ENCODE measurements at places on chromosomes 5 and 9.

- no peak for DNase-seq
Measured at GRCh38 chr5:176134529-176135223, 103.5 kb upstream of the SIMC1 start.

DNA sequence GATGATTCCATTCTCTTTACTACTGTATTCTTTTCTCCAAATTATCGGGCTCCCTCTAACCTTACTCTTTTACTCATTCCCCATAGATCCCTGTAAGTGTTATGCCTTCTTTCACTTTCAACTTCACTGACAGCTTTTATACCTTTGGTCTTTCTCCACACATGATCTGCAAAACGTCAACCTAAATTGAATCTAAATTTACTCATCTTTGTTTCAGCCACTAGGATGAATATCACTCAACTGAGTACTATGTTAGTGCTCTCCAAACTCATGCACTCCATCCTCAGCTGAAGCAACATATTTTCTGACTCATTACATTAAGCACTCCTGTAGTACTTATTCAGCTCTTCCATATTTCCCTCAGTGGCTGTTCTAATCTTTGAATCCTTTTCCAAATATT is 133.4 kb downstream of the ADAMTS19 start:
- DNase-seq: no peak

GRCh38 chr9:135023088-135023785 is 64.2 kb upstream of the OLFM1 start:
- DNase-seq: no peak

DNA sequence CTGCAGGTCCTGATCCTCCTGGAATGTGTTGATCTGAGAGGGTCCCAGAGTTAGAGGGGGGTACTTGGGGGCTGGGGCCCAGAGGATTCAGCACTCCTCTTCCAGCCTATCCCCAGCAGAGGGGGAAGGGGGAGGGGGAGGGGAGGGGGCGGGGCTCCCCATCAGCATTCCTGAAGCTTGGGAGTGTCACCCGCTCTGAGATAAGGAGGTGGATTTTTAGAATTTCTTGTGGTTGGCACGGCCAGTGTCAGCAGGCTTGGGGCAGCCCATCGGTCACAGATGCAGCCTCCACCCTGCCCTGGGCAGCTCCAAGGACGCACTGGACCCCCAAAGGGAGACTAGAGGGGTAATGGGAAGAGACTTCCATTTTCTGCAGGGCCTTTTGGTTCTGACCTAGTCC is 5.3 kb downstream of the FGF18 start:
- DNase-seq: no peak

GRCh38 chr5:156385416-156385815 is 58.5 kb downstream of the SGCD start:
- no peak for DNase-seq

DNA sequence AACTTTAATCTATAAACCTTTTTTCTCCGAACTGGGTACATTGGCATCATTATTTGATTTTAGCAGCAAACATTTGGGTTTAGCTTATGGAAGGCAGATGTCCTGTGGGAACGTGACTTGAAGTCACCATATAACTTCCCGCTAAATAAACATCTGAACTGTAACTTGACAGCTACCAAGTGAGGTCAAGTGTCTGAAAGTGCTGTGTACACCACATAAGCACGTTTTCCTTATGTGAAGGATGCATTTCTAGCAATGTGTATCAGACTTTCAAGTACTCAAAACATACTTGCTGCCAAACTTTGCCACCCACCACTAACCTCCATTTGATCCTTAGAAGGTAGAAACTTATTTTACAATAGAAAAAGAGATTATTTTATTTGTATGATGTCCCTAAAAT is 35.7 kb downstream of the SLC1A3 start:
- DNase-seq: no peak

GRCh38 chr5:37915097-37915736 is 75.4 kb upstream of the GDNF start:
- DNase-seq: no peak

GRCh38 chr5:151222790-151223446 is 974 bp downstream of the CCDC69 start:
- DNase-seq: no peak

GRCh38 chr9:136387217-136387616 is 12.8 kb downstream of the SNAPC4 start:
- DNase-seq: no peak

GRCh38 chr5:122351416-122352157 is 39.5 kb downstream of the SNCAIP start:
- no peak for DNase-seq

DNA sequence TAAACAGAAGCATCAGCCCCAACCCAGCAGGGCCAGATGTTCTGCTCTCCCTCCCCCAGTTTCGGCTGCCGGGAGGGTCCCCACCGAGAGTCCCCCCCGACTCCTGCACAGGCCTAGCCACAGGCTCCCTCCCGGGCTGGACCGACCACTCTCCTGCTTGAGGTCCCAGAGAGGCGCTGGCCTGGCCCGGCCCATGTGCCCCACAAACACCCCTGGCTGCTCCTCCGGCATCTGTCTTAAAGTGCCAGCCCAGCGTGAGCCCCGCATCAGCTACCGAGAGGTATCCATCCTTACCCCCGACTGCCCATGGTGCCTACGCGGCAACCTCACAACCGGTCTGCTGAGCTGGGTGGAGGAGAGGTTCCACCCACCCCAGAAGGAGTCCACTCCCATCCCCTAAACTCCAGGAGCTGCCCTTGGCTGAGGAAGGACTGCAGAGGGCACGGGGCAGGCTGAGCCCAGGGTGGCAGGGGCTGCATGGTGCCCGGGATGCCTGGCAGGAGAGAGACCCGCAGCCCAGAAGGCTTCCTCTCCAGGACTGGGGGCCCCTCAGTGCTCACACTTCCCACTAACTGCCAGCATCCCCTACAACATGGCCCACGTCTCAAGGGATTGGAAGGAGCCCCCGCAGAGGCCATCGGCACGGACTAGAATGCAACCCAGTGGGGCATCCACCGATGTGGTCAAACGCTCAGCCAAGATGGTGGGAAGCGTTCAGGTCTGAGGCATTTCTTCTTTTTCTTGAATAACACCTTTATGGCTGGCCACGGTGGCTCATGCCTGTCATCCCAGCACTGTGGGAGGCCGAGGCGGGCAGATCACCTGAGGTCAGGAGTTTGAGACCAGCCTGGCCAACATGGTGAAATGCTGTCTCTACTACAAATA is 15.6 kb upstream of the EGFL7 start:
- DNase-seq: no peak

DNA sequence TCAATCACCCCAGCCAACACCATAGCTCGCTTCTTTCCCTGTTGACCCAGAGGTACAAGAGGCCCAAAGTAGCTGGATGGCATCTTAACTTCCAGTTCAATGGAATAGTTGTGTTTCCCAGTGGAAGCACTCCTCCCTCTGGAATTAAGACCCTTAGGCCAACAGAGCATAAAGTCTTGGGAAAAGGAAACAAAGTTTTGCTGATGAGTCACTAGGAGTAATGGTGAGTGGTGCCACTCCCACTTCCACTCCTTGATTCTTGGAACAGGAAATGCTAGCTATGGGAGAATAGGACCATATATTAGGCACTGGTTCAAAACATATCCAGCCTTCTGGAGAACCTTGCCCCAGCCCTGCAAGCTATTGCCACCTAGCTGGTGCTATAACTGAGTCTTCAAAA is 44.7 kb upstream of the LMX1B start:
- peak; percentile 42 for DNase-seq

- DNase-seq: peak; percentile 18
Measured at GRCh38 chr9:93942161-93942560, 13.0 kb downstream of the BARX1 start.

- DNase-seq: peak; percentile 73
Measured at GRCh38 chr9:95055851-95056551, 261.5 kb downstream of the FANCC start.

- DNase-seq: no peak
Measured at GRCh38 chr5:137273511-137273910, 225.6 kb downstream of the SPOCK1 start.

DNA sequence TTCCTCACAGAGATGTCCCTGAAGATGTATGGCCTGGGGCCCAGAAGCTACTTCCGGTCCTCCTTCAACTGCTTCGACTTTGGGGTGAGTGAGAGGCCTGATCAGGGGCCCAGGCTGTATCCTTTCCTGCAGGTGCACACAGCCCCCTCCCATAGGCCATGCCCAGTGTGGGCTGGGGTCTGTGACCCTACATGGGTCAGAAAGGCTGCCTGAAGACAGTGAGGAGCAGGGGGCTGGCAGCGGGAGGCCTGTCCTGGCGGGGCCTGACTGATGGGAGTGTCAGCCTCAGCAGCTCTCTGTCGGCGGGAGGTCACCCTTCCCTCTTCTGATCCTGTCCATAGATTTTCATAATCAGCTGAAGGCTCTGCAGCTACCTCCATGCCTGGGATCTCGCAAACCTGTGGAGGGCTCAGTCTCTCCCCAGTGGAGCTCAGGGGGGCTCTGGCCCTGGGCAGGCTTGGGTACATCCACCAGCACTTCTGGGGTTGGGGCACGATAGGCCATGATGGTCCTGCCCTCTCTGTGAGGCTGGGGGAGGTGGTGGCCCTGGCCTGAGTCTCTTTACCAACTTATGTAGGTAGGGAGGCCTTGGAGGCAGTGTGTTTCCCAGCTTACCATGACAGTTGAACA is 98.5 kb downstream of the CACNA1B start:
- DNase-seq: no peak

All from fibroblast of pulmonary artery (primary cell).